ENCODE measurements at places on chromosomes 7 and 10.
A peak's percentile ranks its signal among the peaks of the same experiment; 100 is the strongest.

- no peak for DNase-seq
Measured at GRCh38 chr7:150801242-150801945, 825 bp downstream of the TMEM176A start.

GRCh38 chr7:107969856-107970255 is 33.1 kb downstream of the LAMB1 start:
- DNase-seq, result no peak

DNA sequence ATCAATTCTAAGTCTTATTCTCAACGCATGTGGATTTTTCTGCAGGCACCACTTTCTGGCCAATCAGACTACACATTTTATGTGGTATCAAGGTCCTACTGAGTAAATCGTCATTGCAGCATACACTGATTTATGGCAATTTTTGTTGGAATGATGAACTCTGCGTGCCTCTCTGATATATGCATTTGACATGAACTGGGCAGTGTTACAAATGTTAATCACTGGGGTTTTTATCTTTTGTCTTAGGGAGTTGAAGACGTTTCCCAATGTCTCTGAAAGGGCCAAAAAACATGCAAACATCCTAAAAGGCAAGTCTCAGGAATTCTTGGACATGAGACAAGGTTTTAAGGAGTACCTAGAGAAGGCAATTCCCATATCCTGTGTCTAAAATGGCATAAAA is 809.5 kb upstream of the CELF2 start:
- DNase-seq, result no peak

DNA sequence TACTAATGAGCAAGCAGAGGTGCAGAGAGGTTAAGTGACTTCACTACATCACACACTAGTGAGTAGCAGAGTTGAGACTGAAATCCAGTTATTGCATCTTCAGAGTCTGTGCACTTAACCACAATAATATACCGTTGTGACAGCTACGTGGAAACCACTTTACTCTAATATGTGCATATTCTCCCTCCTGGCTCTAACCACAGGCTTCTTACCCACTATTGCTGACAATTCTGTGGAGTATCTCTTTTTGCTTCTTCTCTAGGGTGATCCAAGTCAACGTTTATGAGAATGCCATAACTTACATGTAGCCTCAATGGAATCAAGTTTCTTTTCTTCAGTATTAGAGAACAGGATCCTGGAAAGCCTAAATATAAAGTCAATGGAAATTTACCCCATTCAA is 64.2 kb upstream of the MEOX2 start:
- peak; percentile 0 for DNase-seq

- no peak for DNase-seq
Measured at GRCh38 chr7:101370836-101371235, 8.2 kb downstream of the COL26A1 start.

DNA sequence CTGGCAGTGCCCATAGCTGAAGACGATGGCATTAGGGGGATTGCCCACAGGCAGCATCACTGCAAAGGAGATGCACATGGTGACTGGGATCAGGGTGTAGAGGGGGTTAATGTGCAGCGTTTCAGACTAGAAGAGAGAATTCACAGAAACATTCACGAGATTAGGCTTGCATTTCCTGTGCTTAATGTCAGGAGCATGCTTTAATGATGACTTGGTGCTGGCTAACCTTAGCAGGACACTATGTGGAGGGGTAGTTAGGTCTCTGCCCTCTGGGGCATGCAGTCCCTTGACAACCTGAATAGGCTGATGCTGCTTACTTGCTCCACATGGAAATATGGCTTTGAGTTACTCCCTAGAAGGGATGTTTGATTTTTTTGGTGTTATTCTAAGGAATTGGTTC is 21.8 kb downstream of the STMP1 start:
- no peak for DNase-seq

- no peak for DNase-seq
Measured at GRCh38 chr7:94588075-94588474, 67.9 kb downstream of the SGCE start.

DNA sequence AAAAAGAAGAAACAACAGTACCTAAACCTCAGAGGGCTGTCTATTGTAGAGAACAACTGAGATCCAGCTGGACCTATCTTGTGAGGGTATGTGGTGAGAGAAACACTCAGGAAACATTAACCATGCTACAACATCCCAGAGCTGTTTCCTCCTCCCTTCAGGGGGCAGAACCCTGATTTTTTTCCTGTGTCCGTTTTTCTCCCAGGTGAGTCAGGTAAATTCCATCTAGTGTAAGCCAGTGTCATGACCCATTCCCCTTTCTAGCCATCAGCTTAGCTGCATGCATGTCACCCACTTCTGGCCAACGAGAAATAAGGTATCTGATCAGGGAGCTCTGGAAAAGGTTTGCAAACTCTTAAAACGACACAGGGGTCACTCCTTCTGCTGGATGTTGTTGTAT is 103.8 kb downstream of the DNMBP start:
- DNase-seq, result no peak

GRCh38 chr10:114100848-114101741 is 57.4 kb downstream of the ADRB1 start:
- no peak for DNase-seq

GRCh38 chr10:90313576-90314325 is 544.1 kb downstream of the HTR7 start:
- no peak for DNase-seq

DNA sequence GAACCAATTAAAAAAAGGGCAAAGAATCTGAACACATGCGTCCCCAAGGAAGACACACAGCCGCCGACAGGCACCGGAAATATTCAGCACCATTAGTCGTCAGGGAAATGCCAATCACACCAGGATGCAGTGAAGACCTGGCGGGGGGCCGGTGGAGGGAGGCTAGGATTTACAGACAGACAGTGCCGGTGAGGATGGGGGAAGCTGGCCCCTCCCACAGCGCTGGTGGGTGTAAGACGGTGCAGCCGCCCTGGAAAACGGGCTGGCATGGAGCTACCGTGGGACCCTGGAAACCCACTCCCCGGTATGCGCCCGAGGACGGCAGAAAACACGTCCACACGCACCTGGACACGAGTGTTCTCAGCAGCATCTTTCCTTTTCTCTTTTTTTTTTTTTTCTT is 4.8 kb upstream of the ADAP1 start:
- DNase-seq, result no peak

- DNase-seq, result no peak
Measured at GRCh38 chr10:100359030-100359432, 12.0 kb downstream of the SCD start.

- DNase-seq, result no peak
Measured at GRCh38 chr7:70006261-70006920, 408.1 kb downstream of the AUTS2 start.

DNA sequence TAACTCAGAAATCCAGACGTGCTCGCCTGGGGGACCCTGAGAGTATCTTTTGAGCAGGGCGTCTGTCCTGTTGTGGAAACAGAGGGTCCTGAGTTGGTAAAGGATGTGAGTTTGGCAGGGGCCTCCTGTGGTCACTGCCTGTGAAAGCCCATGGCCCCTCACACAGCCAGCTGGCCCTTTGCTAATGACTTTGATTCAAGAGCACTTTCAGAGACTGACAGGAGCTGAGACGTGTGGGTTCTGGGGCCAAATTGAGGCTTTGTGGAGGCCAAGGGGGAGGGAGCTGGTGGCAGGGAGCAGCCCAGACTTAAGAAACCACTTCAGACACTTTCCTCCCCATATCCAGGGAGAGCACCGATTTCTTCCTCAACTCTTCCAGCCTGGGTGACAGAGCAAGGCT is 459.4 kb upstream of the FOXK1 start:
- no peak for DNase-seq

DNA sequence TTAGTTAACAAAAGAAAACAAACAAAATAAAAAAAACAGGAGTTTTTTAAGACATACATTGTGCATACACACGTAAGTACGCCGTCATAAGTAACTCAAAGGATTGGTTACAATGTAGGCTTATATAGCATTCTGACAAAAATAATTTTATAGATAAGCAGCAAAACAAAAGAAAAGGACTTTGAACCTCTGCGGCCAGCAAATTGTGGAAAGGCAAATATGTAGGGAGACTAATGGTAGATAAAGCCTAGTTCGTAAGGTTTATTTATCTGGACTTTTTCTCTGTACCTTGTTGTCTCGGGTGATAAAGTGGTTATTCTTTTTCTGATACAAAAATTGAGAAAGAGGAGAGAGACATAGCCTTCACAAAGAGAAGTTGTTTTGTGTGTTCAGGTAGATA is 891.9 kb downstream of the CNTNAP2 start:
- no peak for DNase-seq

- no peak for DNase-seq
Measured at GRCh38 chr7:138477581-138477980, 17.5 kb downstream of the TRIM24 start.

DNA sequence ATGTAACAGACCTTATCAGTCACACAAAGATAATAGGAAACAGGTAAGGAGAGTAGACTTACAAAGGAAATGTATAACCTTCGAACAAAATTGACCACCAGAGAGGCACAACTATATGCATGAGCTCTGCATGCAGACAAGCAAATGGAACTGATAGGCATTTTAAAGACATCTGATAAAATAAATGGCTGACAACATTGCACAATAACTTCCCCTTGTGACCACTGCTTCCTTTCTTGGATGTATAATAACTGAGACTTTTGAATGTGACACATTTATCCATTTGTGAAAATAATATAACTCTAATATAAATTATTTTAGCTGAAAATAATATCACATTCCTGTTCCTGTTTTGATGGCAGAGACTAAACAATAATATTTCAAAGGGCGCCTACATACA is 654.2 kb upstream of the STEAP1 start:
- no peak for DNase-seq

DNA sequence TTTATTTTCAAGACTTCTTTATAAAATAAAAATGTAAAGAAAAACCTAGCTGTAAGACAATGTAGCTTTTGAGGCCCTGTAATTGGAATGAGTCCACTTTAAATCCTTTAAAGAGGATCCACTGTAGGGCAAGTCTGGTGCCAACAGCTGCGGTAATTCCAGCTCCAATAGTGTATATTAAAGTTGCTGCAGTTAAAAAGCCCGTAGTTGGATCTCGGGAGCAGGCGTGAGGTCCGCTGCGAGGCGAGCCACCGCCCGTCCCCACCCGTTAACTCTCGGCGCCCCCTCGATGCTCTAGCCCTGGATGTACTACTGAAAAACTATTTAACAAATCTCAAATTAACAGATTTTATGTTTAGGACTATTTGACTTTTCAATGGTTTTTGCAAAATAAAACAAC is 414.7 kb upstream of the SEMA3C start:
- DNase-seq, result no peak

- DNase-seq, result no peak
Measured at GRCh38 chr10:44965104-44965503, 5.5 kb downstream of the RASSF4 start.

- DNase-seq, result no peak
Measured at GRCh38 chr7:127711872-127712271, 59.9 kb downstream of the SND1 start.

DNA sequence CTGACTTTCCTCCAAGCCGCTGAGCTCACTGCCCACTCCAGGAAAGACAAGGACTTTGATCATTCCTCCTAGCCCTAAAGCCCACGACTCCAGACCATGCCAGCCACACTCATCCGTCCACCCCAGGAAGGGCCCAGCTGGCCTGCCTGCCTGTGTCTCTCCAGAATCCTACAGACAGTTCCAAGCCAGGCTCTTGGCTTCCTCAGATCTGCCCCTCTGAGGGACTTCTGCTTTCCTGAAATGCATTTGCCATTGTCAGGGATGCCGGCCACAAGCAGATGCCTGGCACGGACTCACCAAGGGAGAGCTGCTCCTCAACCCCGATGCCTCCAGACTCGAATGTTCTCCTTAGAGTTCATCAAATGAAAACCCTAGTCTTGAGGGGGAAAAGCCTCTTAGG is 155.8 kb downstream of the OAT start:
- no peak for DNase-seq

- peak; percentile 79 for DNase-seq
Measured at GRCh38 chr7:50226669-50227068, 77.8 kb upstream of the IKZF1 start.

Measured in activated CD4-positive, alpha-beta T cell treated with anti-CD3 and anti-CD28 coated beads, Interleukin-10, Interleukin-2, amounts not matched to agents 100 ng/mL and 50 ng/mL, durations not matched to agents 16 hours and 8 hours (primary cell).